ENCODE measurements at places on chromosomes 5 and 9.

DNA sequence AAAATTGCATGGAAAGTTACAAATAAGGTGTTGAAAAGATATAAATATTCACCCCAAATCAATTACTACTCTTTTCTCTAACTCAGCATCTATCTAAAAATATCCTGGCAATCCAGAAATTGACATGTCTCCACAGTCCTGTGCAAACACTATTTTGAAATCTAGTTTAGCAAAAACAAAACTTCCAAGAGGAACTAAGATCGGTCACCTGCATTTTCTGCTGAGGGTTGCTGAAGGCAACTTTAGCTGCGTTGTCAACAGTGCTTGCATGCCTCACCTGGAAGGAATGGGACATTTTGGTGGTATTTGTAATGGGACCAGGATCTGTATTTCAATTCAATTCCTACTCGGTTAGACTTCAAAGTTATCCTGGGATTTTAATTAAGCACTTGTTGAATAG lies 398.3 kb downstream of the NTRK2 start:
- no peak for DNase-seq

- DNase-seq = no peak
These were observed 10.3 kb upstream of the ABL1 start for GRCh38 chr9:130824643-130825350.

DNA sequence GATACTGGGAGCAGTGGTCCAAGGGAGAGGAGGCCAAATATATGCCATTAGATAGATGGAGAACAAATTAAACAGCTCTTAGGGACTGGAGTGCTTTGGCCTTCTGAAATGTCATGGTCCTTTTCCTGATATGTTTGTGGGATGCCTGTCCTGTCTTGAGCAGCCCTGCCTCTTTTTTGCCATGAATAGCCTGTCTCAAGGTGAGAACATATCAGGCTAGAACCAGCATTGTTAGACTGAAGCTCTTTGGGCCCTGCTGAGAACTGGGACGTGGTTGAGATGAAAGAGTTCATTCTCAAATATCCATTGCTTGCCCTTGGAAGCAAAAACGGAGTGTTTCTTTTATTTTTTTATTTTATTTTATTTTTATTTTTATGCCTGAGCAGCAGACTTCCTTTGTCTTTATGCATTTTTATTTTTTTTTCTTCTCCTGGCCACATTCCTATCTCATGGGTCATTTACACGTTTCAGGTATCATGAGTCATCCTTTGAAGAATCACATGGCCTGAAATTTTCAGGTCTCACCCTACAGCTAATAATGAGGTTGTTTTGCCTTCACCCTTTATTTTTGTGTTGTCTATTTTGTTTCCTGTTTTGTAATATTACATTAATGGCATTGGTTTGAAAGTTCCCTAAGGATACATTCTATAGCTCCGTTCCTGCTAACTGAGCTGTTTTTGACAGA lies 371.4 kb downstream of the PSAT1 start:
- DNase-seq = no peak

DNA sequence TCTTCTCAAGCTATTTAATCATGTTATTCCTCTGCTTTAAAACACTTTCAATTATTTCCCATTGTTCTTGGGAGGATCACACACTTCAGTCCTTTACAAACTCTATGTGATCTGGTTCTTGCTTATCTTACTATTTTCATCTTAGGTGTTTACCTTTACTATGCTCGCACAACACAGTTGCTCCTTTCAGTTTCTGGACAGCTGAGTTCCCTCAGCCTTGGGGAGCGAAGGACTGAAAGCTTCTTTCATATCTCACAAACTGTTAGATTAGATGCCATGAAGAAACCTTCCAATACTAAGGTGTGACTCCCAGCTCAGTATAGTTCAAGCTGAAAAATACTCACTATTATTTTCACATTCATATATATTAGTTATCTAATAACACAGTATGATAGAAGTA lies 117.9 kb downstream of the CDC42SE2 start:
- DNase-seq = no peak

GRCh38 chr9:136341769-136342168 lies 14.4 kb downstream of the GPSM1 start:
- DNase-seq = no peak

GRCh38 chr5:142432369-142432863 lies 107.6 kb upstream of the SPRY4 start:
- no peak for DNase-seq

DNA sequence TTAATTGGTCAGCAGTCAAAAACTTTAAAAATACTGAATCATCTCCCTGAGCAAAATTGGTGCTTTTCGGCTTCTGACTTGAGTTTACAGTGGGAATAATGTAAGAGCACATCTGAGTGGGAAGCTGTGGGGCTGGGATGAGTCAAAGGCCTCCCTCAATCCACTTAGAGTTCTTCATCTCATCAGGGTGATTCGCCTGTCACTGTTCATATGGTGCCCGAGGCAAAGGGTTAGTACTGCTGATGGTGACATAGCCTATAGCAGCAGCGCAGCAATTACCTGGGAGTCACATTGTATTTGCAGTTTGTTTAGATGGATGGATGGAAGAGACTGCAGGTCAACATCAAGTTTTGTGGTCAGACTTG lies 113.8 kb upstream of the ZNF608 start:
- no peak for DNase-seq

DNA sequence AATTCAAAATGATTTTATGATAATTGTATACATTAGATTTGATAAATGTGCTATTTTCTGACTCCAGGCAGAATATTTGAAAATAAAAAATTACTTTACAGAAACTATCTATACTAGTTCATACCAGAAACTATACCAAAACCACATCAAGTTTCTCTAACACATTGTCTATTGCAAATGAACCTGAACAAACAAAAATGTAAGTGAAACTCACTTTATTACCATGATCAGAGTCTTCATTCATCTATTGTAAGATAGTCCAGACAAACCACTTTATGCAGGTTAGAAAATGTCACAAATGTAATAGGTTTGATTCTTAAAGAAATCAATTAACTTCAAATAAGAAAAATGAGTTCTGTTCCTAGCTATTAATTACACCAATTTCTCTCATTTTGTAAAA lies 99.4 kb downstream of the OXCT1 start:
- DNase-seq = no peak

DNA sequence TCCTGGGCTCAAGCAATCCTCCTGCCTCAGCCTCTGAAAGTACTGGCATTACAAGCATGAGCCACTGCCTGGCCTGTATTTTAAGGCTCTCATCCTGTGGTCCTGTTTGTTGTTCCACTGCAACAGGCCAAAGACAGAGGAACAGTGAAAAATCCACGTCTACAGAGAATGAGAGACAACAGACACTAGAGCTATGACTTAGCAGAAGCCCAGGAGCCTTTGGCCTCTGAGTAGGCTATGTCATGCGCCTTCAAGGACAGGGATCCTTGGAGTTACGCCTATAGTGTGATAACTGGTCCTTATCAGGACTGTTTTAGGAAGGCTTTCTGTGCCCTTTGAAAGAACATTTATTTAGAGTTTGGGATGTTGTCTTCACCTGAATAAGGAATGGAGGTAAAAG lies 10.5 kb downstream of the POC5 start:
- no peak for DNase-seq

- DNase-seq = no peak
These were observed 25.2 kb upstream of the CEMIP2 start for GRCh38 chr9:71793386-71794105.

DNA sequence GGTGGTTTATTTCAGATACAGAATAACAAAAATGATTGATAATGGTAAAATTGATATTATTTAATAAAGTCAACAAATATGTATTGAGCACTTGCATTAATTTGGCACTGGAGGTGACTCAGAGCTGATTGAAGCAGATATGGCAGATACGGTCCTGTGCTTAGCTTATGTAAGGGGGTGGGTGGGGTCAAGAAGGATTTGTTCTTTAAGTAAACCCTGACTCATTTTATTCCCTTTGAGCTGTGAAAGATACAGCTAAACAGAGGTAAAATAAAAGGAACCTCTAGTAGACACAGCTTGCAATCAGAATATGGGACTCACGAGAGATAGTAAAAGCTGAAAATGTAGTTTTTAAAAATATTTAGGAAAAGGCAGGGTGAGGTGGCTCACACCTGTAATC lies 201.3 kb upstream of the CLINT1 start:
- no peak for DNase-seq

DNA sequence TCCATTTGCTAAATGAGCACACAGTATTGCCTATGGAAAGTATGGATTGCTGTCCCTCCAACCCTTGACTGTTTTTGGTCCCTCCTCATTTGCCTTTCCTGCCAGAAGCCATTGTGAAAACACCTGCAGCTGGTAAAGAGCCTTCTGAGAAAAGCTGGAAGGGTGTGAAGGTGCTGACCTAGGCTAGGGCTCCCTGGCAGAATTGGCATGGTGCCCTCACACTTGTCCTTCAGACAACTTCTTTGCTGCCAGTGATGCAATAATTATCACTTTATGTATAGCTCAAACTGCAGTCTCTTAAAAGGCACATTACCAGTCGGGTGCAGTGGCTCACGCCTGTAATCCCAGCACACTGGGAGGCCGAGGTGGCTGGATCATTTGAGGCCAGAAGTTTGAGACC lies 4.2 kb downstream of the TXNDC15 start:
- no peak for DNase-seq

GRCh38 chr9:112750764-112751055 lies 150 bp downstream of the SNX30 start:
- DNase-seq = no peak

GRCh38 chr5:131848662-131849061 lies 51.8 kb upstream of the FNIP1 start:
- DNase-seq = no peak

DNA sequence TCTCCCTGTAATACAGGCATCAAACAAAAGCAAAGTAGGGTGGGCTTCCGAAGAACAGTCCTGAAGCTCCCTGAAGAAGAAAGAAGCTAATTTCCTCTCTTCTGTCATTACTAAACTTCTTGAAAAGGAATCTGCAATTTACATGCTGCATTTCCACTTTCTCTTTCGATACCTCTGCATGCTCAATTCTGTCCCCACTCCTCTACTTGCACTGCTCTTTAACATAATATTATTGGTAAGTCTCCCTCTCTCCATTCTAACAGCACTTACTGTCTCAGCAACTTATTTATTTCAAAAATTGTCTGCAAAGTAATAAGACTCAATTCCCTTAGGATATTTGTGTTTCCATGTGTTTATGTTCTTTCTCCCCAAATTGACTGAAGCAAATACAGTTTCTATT lies 3.9 kb upstream of the PLPP1 start:
- no peak for DNase-seq

- no peak for DNase-seq
These were observed 97.8 kb downstream of the MPDZ start for GRCh38 chr9:13181652-13182051.

- no peak for DNase-seq
These were observed 117.5 kb upstream of the OR13F1 start for GRCh38 chr9:104386425-104387069.

DNA sequence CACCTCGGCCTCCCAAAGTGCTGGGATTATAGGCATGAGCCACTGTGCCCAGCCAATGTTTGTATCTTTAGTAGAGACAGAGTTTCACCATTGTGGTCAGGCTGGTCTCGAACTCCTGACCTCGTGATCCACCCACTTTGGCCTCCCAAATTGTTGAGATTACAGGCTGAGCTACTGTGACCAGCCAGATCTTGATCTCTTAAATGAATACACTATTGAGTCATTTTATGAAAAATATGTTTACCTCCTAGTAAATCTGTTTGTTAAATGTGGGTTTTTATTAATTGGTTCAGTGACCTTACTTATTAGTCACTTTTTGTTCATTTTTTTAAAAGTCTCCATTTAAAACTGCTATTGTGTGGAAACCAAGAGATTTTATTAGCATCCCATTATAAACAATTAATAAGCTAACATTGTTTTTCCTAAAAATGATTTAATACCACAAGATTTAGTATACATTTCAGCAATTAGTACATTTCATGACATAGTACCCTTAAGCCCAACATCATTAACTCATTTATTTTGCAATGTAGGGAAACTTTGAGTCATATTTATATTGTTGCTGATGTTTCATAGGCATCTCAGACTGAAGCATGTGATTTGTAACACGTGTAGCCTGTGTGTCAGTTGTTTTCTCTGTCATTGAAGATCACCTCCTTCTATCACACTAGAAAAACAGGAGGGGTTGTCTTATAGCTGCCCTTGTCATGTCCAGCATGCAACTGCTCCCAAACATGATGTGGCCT lies 261.2 kb downstream of the TAF11L14 start:
- DNase-seq = no peak

DNA sequence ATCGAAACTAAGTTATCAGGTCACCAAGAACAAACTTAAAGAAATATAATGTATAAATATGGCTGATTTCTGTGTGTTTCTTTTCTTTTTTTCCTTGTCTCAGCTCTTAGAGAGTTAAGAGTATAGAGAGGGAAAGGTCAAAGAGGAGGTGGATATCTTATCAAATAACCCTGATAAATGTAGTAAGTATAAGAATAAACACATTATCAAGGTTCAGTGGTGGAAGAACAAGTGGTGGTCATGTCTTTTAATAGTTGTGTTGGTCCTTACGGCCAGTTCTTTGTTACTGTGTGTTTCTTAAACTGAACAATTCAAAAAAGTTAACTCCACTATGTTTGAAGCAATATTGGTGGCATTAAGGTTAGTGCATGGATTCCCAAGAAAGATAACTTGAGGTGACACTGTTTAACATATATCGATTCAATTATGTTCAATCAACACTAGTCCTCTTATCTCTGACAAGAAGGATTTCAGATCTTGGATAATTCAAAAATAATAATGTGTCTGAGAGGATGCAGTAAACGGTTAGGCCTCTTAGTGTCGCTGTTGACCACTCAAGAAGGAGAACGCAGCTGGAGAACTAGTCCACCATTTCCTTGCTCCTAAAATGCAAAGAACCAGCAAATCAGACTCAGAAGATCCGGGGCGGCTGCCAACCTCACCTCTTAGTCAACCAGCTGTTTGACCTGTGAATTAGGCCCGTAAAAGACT lies at the start of gene PCDHGA3:
Gene PCDHGA3 (plus strand): TSS at position 588 of the 711 bp plus-strand sequence. CDS start 205 bp downstream, outside the sequence.
- DNase-seq = peak; percentile 11

DNA sequence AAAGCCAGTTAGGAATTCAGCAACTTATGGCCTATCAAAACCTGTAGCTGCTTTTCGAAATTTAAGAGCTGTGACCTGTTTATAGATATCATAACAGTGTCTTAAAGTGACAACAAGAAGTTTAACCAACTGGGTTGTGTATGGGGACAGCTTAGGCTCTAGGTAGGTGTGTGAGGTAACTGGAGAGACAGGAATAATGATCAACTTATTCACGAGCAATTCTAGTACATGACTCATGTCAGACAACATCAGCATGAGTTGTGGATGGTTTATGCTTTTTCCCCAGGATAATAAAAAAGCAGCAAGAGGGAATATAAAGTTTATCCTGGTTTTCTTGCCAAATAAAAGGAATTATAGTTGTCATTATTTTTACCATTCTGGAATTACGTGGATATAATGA lies 88.6 kb downstream of the GDNF start:
- no peak for DNase-seq

DNA sequence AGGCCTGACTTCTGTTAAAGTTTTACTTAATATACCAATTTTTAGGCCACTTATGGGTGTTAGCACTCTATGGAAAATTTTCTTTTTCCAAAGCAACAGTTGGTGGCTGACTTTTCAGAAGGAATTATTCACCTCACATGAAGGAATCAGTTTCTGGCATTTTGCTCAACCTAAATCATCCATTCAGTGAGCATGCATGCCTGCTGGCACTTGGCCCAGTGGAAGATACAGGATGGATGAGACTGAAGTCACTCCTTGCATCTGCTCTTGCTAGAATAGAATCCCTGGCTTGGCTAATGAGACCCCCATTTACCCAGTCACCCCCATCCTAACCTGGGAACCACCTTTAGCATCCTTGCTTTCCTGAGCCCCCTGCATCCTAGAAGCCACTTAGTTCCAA lies 131.7 kb downstream of the WDR41 start:
- DNase-seq = no peak

All from CD4-positive, alpha-beta T cell (primary cell).